ENCODE measurements at places on chromosomes 4 and X. TPM values are rescaled to one million over a fixed set of nuclear protein-coding genes. Genes with fewer than 3 reads are reported as not detected.

DNA sequence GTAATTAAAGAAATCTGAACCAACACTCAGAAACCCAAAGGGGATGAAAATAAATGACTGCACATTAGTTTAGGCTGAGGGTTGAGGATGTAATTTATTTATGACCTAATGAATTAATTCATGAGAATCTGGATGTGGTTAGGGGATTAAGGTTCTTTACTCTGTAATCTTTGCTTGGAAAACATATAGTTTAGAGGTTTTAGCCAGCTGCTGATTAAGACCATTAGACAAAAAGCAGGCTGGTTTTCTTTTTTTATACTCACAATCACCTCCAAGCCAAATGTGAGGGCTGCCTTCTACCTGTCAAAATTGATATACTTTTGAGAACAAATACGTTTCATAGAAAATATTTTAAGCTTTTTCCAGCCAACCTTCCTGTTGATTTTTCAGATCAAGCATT is 2705.8 kb downstream of the PCDH7 start:
- DNase-seq = no peak

DNA sequence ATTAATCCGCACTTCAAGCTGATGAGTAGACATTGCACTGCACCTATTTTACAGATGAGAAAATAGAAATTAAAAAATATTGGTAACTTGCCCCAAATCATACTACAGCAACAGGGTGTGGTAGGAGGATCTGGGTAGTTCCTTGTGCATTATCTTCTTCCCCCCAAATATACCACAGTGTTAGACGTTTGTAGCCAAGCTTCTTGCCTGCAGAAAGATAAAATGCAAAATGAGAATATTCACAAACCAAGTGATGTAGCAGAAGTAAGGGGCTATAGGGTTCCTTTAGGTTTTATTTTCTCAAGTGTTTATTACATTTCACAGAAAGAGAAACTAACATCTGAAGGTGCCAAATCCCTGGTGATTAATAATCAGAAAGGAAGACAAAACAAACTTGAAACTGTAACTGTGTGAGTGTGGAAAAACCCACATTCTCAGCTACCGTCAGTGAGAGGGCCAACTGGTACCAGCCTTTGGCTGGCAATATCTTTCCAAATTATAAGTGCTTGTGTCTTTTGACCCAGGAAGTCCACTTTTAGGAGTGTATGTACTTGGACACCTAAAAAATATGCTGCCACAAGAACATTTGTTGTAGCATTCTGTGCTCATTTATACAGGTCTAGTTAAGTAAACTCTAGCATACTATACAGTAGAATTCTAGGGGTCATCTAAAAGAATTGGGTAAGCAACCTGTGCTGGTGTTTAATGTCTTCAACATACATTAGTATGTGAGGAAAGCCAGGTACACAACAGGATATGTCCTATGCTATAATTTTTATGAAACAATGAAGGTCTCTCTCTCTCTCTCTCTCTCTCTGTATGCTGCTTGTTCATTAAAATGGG is 6.7 kb upstream of the CD38 start:
- no peak for DNase-seq

DNA sequence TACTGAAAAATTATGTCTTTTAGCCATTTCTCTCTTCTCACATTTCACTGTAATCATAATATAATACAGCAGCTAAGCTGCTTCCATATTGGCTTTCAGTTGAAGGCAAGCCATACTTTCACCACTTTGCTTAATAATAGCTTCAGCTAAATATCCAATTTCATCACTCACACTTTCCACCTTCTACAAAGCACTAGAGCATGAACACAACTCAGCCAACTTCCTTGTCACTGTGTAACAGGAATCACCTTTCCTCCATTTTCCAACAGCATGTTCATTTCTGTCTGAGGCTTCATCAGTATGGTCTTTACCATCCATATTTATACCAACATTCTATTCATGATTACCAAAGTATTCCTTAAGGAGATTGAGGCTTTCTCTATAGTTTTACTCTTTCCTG is 219.8 kb upstream of the CTSO start:
- DNase-seq = no peak

DNA sequence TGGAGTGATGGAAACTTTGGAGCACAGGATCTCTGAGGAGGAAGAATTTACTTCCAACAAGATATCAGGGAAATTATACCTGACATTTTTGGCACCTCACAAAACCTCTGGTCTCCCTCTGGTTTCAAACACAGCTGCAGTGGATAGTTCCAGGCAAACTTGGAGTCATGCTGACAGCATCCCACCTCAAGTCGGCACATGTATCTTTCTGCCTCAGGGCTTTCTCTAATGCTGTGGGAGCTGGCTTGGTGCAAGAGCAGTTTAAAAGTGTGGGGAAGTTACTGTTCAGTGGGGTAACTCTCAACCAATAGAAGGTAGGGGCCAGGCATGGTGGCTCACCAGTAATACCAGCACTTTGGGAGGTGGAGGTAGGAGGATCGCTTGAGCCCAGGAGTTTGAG is 207.1 kb upstream of the NHS start:
- no peak for DNase-seq

GRCh38 chr4:182224192-182224850 is 18.9 kb upstream of the TENM3 start:
- DNase-seq = no peak

- no peak for DNase-seq
Observed at GRCh38 chr4:30776921-30777415, 56.8 kb downstream of the PCDH7 start.

- DNase-seq = peak; percentile 30
Observed at GRCh38 chrX:150085881-150086280, 147.6 kb upstream of the EOLA2 start.

- no peak for DNase-seq
Observed at GRCh38 chrX:40719218-40719617, 16.1 kb downstream of the MED14 start.

DNA sequence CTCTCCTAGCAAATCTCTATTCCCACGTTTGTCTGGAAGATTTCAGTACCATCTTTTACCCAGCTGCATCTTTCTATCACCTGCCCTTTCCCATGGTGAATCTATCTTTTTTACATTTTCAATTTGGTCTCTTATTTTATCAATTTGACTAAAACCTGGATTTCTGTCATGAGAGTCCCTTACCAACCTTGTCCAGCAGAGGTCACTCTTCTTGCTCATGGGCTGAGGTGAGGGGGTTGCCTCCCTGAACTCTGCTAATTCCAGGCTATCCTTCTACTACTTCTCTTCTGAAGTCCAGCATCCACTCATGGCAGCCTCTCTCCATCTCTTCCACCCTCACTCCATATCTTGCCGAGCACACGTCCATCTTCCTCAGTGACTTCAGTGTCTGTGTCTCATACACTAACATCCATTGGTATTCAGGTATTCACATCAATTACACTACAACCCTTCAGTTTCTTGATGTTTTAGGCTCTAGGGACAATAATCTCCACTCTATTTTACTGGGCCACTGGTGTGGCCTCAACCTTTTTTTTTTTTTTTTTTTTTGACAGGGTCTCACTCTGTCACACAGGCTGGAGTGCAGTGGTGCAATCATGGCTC is 17.8 kb upstream of the ZNF827 start:
- DNase-seq = no peak

AWAT1 gene
- total RNA-seq = not detected

MAGEA2B gene
- total RNA-seq = not detected

DCAF8L2 gene
- total RNA-seq = not detected

ATOH1 gene
- total RNA-seq = not detected

SCRG1 gene
- total RNA-seq = not detected

TGIF2LX gene
- total RNA-seq = not detected
